ENCODE measurements at places on chromosomes 2 and 18. TPM values are rescaled to one million over a fixed set of nuclear protein-coding genes. Genes with fewer than 3 reads are reported as not detected.

Gene PRSS56
- total RNA-seq: not detected

- DNase-seq: no peak
Observed at GRCh38 chr2:207437524-207438143, 92.1 kb upstream of the CREB1 start.

- no peak for DNase-seq
Observed at GRCh38 chr18:8107426-8107825, 501.8 kb upstream of the RAB12 start.

Gene FRZB
- total RNA-seq: 45.5 TPM

- no peak for DNase-seq
Observed at GRCh38 chr18:25345081-25345866, 6.7 kb downstream of the ZNF521 start.

GRCh38 chr18:79521416-79522205, 125.9 kb downstream of the NFATC1 start:
- DNase-seq: no peak

Measured in progenitor cell of endocrine pancreas (in vitro differentiated cells).